ENCODE measurements at places on chromosomes 5 and 9. TPM values are rescaled to one million over a fixed set of nuclear protein-coding genes. Genes with fewer than 3 reads are reported as not detected.

DNA sequence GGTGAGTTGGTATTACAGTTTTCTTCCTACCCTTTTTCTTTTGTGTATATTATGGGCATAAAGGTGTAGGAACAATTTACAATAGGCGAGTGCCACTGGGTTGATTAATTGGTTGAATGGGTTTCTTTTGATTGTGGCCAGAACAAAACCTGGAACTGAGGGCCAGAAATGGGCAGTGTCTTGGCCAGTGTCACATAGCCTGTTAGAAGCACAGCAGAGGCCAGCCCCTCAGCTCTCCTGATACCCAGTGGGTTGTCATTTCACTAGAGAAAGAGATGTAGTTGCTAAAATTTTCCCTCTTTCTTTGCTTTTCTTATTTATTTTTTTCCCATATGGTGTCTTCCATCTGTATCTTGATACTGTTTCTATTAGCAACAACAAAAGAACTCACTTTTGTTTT is 38.8 kb upstream of the SEMA6A start:
- DNase-seq: no peak

DNA sequence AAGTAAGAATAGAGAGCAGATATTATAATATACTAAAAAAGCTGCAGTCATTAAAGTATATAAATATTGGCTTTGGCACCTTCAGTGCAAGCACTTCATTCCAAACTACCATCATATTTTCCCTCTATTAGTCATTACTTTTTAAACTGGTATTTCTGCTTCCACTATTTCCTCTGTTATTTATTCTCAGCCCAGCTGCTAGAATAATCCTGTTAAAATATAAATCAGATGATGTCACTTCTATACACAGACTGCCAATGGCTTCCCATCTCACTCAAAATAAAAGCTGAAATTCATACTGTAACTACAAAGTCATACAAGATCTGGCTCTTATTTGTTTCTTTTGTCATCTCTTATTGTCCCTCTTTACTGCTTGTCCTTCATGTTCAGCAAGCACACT is 432.9 kb downstream of the TLE4 start:
- no peak for DNase-seq

- DNase-seq: no peak
Measured at GRCh38 chr9:110033869-110034268, 174.1 kb downstream of the C9orf152 start.

DNA sequence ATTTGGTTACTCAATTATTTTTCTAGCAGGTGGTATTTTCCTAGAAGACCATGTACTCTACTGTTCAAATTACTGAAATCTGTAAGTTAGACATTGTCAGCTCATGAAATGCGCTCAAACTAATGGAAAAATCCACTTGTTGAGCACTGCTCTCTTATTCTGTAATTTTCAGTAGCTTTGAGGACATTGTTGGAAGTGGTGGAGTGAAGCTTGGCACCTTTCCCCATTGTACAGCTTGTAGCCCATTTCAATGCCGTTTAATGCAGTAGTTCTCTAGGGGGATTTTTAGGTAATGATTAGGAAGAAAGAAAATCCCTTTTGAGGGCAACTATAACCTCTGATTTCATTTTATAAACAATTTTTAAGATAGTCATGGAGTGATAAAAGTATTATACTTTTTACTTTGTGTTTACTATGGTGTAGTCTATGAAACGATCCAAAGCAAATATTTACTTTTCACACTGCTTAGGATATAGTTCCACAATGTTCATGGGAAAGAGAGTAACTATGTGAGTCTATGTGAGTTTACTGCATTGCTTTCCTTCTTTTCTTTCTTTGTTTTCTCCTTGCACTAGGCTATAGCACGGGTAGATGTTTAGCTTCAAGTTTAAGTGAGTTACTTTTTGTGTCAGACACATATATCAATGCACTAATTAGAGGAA is 165.8 kb upstream of the ANKH start:
- no peak for DNase-seq

Gene ANKRD31
- 0.16 TPM for total RNA-seq

- DNase-seq: no peak
Measured at GRCh38 chr5:55920784-55921183, 69.6 kb downstream of the IL31RA start.

DNA sequence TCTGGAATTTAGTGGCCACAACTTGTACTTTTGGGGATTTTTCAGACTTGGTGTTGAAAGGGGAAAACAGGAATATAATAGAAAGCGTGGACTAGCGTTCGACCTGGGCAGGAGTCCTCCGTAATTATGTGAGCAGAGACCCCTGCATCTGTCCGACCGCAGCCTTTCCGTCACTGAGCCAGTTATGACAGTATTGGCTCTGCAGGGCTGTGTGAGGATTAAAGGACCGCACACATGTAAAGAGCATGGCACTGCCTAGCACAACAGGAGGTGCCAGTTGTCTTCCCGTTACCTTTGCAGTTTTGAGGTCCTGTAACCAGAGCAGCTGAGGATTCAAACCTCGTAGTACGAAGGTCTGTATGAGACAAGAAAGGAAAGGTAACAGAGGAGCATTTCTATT is 1.2 kb downstream of the B4GALT7 start:
- DNase-seq: no peak

Measured in mucosa of descending colon (tissue), 3 donors.